Activated naive CD8-positive, alpha-beta T cell treated with anti-CD3 and anti-CD28 coated beads, Interleukin-2, amount 50 U/mL, for 16 hours (primary cell): ENCODE measurements at places on chromosomes 12 and 14.

DNA sequence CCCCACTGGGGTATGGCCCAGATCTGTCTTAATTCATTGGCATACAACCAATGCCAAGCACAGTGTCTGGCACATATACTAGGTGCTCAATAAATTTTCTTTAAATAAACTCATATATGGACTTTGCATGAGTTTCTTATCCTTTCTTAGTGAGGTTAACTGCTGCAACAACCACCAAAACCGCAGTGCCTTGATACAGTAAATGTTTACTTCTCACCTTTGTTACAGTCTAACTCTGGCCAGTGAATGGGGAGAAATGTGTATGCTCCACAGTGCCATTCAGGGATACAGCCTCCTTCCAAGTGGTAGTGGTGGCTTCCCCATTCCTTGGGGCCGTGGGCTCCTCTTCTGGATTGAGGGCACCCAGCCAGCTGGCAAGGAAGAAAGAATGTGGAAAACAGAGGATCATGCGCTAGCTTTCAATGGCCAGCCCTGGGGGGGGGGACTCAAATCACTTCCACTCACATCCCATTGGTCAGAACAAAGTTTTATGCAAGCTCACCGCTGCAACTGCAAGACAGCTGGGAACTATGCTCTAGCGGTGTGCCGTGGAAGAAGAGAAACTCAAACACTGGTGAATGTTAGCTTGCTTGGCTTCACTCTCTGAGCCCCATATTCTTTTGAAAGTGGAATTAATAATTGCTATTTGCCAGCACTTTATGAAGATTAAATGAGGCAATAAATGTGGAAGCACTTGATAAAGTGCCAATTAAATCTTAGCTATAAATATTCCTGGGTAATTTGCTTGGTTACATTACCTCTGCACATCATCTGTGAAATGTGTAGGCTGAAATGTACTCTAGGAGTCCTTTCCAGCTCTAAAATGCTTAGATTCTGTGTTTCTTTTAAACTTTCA lies 51.0 kb upstream of the SOCS2 start:
- DNase-seq = no peak

DNA sequence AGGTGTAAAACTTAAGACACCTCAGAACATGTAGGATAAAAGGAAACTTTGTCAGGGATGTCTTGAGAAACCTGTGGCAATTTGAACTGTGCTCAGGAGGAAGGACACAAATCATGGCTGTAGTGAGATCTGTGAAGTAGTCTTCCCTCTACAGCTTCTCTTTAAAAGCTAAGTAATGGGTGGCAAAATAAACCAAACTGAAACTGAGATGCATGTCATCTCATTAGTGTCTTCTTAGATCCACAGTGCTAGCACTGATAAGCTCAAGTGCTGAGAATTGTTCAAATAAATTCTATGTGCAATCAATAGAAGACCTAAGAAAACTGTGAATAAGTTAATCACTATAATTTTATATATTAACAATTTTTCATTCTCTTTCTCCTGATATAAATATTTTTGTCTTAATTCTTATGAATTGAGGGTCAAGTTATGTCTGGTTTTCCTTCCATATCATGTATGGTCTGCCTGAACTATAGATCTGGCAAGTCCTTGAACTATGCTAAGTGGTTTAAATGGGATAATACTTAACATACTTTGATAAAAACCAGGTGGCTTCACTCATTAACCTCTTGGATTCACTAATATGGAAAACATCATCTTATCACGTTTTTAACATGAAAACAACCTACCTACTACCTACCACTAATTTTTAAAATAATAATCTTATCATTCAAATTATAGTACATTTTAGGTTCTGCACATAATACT lies 27.2 kb downstream of the SYT1 start:
- no peak for DNase-seq

- no peak for DNase-seq
These were observed 182.9 kb upstream of the GRIN2B start for GRCh38 chr12:14164266-14164665.

- no peak for DNase-seq
These were observed 8.0 kb upstream of the CPNE6 start for GRCh38 chr14:24063263-24063836.

DNA sequence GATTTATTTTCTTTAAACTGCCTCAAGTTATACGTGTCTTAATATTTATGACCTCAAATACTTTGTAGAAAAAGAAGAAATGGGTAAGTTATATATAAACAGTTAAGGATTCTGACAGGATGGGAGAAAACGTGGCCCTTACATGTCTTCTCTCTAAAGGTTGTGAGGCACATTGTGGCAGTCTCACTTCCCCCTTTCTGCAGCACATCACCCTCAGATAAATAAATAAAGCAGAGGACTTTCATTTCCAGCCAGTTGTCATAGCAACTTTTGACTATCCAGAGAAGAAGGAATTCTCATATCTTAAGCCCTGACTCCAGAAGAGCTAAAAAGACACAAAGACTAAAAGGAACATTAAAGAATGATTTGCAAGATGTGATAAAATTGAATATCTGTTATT lies 28.8 kb upstream of the CEP83 start:
- DNase-seq = no peak

- no peak for DNase-seq
These were observed 50.3 kb downstream of the SNAPC1 start for GRCh38 chr14:61812347-61813095.

- DNase-seq = no peak
These were observed at the start of gene PPFIA2 for GRCh38 chr12:81759190-81760051. TSS of gene PPFIA2 (minus strand) at chr12:81759350.

DNA sequence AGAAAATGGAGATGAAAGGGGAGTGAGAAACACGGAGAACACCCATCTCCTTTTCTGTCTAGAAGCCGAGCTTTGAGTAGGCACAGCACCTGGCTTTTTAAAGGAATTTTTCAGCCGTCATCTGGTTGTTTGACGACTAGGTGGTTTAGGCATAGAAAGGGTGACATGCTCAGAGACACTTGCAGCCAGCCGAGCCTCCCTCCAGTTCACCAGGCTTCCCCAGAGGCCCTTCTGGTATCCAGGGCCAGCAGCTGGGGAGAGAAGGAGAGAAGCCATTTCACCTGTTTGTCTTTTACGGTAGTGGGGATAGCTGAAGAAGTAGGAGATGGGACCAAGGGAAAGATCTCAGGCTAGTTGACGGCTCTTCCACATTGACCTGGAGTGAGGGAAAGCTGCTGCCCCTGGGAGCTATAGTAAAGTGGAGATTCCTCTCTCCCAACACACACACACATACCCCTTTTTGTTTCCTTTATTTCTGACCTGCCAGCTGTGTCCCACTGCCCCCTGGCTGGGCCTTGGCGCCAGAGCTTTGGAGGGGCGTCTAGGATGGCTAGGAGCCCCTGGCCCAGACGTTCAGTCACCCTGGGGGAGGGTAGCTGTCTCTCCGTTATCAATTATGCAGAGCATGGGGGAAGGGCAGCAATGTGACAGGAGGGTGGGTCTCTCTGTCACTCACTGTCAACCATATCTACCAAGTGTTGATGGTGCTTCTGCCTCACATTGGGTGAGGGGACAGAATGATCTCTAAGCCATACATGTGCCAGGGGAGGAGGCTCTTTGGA lies 5.5 kb downstream of the MAP3K12 start:
- DNase-seq = no peak

- no peak for DNase-seq
These were observed 27.5 kb upstream of the DCN start for GRCh38 chr12:91210144-91210543.

DNA sequence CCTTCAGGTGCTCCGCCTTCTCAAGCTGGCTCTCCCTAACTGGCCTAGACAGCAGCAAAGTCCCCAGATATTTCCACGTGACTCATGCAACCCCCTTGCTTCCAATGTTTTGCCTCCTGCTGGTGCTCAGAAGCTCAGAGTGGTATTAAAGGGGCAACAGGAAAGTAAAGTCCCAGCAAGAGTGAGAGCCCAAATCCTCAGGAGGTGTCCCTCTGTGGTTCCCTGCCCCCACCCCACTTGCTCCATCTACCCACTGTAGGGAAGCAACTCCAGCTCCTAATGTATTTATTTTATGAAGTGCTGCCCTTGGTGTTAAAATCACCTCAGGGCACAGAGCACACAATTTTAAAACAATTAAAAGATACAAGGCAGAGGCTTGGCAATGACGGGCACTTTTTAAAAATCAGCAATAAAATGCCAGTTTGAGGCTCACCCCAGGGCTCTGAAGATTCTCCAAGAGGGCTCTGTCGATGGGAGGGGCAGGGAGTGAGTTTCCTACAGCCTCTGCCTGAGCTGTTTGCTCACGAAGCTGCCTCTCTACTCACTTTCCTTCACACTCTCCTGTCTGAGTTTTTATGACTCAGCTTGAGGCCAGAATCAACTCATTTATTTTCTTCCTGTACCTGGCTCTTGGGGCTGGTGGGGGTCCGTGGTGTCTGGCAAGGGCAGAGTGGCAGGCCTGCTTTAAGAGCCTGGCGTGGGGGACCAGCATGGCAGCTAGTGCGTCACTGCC lies 81.9 kb upstream of the MAX start:
- no peak for DNase-seq

DNA sequence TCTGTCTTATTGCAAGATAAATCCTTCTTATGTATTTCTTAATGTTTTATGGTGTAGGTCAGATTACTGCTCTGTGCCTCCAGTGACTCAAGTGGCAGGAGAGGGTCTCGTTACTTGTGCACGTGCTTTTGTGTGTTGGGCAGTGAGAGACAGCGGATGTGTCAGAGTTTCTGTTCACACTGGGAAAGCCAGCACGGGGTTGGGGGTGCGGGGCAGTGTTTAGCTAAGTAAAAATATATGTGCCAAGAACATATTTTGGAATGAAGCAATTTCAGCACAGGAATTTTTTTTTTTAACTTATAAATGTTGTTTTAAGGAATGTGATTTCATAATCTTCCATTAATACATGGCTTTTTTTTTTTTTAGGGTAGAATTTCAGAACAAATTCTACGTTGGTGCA lies 4.5 kb upstream of the DNAH10 start:
- no peak for DNase-seq

DNA sequence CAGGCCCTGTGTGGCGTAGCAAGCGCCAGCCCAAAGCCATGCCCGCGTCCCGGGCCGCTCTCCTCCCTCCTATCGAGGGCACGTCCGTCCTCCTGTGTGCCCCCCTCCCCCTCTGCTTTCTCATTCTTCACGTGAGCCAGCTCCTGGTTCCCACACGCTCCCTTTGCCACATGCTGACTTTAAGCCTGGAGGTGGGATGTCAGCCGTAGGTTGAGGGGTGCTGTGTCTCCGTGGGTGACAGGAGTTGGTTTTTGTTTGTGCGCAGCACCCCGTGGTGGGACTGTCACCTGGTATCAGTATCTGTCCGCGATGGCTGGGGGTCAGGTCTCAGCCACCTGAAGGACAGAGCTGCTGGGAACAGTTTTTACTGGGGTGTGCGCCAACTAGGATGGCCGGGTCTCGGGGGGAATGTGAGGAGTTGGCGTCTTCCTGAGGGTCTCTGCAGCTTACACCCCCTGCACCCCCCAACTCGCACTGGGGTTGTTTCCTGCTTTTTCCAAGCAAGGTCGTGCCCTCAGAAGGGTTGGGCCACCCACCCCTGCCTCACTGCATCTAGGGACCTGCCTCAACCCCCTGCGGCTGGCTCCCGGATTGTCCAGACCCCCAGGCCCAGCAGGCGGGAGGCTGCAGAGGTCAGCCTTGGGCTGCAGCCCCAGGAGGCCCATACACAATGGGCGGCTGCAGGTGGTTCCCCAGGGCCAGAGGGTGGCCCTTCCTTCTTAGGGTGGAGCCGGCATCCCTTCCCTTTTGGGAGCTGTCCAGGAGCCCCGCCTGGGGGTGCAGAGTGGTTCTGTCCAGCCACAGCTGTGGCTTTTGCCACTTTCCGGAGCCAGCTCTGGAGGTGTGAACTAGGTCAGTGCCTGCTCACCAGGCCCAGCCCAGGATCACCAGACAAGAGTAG lies 7.3 kb downstream of the ULK1 start:
- DNase-seq = no peak

GRCh38 chr14:88324930-88325329 lies 1.9 kb upstream of the KCNK10 start:
- DNase-seq = no peak

DNA sequence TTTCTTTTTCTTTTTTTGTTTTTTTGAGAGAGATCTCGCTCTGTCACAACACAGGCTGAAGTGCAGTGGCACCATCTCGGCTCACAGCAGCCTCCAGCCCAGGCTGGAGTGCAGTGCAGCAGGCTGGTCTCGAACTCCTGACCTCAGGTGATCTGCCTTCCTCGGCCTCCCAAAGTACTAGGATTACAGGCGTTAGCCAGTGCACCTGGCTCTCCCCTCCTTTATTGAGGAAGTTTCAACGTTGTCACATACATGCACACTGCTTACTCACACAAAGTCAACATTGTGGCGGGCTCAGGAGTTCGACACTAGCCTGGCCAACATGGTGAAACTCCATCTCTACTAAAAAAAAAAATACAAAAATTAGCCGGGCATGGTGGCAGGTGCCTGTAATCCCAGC lies 32.0 kb downstream of the EAPP start:
- no peak for DNase-seq

DNA sequence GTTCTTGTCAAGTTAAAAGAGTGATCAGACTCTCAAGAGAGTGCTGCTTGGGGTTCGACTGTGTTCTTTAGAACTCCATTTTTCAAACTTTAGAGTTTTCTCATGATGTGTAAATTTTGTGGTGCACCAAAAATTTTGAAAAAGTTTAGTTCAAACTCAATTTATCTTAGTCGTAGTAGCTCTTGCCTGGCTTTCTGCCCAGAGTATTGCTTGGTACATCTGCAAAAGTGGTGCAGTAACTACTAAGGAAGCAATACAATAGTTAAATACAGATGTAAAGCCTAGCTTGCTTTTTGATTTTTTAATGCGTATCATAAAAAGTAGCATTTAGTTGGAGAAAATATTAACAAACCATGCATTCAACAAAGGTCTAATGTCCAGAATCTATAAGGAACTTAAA lies 9.5 kb upstream of the CCDC91 start:
- DNase-seq = no peak

DNA sequence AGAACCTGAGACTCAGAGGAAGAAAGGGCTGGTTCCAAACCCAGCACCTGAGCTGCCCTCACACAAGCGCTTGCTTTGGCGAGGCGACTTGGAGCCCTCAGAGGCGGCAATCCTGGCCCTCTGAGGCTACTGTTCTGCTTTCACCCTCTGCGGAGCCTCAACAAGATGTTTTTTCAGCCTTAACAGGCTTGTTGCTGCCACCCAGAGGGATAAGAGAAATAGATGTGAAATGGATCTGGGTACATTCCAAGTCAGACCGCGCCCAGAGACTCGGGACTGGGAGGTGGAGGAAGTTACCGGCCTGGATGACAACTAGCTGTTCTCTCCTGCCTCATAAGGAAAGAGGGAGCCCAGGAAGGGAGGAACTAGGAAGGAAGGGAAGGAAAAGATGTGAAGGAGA lies 89.6 kb downstream of the TTC7B start:
- no peak for DNase-seq

GRCh38 chr14:74922752-74923401 lies at the start of gene RPS6KL1:
TSS of gene RPS6KL1 (minus strand) at chr14:74923260. CDS start at chr14:74921541, 1,719 bp downstream.
- DNase-seq = peak; percentile 43

GRCh38 chr14:51855234-51855633 lies 5.2 kb upstream of the GNG2 start:
- DNase-seq = no peak

- no peak for DNase-seq
These were observed 677 bp upstream of the AP4S1 start for GRCh38 chr14:31024577-31025366.

GRCh38 chr12:48903982-48904411 lies 21.3 kb downstream of the FKBP11 start:
- peak; percentile 69 for DNase-seq

GRCh38 chr12:3081886-3082285 lies 4.7 kb downstream of the TSPAN9 start:
- no peak for DNase-seq
